Fibroblast of skin of right biceps (primary cell): ENCODE measurements at places on chromosomes 3 and 15.

DNA sequence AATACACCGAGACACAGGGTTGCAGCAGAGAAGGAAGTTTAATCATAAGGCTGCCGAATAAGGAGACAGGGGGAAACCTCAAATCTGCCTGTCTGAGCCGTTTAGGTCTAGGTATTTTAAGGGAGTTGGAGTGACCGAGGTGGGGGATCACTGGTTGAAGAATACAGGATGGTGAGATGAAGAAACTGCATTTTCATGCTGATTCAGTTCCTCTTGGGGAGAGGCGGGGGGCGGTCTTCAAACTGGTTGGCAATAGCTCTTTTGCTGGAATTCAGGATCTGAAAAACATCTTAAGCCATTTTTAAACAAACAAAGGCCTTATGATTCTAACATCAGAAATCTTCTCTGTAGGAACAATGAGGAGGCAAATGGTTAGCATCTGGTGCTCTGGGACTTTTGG is 699.5 kb upstream of the CFAP20DC start:
- no peak for DNase-seq

DNA sequence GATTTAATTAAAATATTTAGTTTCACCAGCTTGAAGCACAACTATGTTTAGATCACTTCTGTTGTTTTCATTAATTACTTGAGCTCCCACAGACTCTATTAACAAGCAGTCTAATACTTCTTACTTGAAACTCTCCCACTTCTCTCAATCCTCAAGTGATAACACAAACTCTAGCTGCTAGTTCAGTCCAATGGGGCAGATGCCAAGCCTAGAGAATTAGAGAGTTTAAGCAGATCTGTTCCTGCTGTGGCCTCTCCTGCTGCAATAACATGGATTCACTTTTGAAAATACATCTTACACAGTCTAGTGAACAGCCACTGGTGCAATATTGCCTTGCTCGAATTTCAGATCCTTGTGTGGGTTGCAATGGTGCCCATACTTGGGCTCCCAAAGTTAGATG is 566.4 kb upstream of the SGO1 start:
- DNase-seq, result no peak

DNA sequence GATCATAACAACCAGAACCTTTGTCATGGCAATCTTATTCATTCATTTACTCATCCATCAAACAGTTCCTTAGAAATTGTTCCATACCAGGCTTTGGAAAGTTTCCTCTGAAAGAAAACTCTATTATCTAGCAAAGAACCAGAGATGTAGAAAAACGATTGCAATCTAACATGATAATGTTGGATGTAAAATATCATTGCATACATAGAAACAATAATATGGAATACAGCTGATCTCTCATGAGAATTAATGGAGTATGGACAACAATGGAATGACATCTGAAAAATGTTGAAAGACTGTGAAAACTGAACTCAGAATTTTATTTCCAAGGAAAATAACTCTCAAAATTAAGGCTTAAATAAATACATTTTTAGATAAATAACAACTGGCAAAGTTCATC is 665.4 kb downstream of the NLGN1 start:
- no peak for DNase-seq

- peak; percentile 9 for DNase-seq
Measured at GRCh38 chr15:35925275-35926006, 379.5 kb upstream of the DPH6 start.

DNA sequence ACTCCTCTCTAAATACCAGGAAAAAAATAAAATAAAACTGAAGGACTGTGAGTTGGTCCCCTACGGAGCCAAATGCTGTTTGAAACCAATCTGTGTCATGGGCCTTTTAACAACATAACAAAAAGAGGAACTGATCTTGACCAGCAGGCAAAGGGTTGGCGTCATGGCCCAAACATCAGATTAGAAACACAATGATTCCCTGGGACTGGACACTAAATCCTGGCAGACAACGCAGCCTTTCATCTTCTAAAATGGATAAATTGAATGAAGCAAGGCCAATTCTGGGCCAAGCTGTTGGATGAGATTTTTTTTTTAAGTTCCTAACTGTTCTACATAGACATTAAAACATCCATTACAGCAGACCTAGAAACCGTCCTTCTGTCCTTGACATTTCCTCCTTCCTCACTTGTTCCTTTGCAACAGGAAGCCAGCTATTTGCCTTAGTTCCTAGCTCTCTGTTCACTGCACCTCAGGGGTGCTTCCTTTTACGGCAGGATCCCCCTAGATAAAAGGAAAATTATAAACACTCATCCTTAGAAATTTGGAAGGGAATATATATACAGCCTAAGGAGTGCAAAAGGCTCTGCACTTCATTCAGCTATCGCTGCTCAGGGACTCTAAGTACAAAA is 21.6 kb upstream of the TAFA4 start:
- DNase-seq, result no peak

DNA sequence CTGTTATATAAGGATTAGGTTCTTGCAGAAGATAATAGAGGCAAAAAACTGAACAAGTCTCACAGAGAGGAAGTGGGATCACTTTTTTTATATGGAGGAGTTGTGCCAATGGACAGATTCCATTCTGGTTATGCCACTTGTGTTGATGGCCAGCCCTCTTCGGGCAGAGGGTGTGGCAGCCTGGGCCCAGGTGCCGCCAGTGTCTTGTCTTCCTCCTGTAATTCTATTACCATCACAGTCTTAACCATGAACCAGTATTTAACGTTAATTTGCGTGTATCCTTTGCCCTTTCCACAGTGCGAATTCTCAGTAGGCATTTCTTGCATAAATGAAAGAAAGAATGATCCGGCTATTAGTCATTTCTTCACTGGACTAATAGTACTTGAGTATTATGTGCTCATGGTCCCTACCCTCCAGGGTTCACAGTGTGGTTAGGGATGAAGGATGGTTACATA is 7.0 kb upstream of the USP4 start:
- DNase-seq, result peak; percentile 20

GRCh38 chr3:55828712-55829111 is 341.6 kb upstream of the WNT5A start:
- peak; percentile 4 for DNase-seq

DNA sequence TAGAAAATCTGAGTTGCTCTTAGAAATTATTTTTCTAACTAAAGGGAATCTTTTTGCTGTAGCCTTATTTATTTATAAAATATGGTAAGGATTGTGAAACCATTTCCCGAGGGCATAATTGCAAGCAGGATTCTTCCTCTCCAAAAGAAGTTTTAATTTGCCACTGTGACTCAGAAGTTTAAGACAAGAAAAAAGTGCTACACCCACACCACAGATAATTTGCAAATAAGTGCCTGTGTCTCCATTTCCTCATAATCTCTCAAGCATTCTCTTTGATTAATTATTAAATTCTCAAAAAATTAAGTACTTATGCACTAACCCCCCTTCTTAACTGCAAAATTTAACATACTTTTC is 43.6 kb downstream of the RASA2 start:
- peak; percentile 63 for DNase-seq

DNA sequence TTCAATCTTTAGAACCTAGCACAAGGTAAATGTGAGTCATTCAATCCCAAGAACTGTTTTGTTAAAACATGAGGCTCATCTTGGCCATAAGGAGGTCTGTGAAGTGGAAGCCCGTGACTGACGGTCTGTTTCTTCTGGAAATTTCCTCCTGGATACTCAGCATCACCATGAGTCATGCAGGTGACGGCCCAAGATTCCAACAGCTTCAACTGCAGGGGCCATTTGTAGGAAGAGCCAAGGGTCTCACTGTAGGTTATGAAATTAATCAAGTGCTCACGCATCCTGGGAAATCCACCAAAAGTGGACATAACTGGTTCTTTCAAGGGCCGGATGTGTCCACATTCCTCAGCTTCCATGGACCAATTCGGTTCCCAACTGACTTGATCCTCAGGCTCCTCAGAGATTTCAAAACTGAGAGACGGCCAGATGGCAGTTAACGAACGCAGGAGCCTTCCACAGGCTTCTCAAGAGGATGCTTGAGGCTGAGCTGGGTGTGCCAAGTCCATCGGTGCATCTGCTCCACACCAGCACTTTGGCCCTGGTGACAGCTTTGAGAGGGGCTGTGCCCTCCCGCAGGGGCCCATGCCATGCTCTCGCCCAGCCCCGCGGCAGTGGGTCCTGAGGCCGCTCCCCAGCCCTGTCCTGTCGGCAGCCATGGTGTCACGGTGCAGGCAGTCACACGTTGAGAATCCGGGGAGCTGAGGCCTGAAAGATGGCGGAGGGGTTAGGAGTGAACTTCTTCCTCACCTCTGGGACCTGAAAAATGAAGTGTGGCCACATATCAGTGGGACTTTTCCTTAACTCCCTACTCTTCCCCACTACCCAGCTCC is 8.5 kb downstream of the MAP6D1 start:
- peak; percentile 14 for DNase-seq

GRCh38 chr3:67641451-67641850 is 13.0 kb downstream of the SUCLG2 start:
- no peak for DNase-seq

DNA sequence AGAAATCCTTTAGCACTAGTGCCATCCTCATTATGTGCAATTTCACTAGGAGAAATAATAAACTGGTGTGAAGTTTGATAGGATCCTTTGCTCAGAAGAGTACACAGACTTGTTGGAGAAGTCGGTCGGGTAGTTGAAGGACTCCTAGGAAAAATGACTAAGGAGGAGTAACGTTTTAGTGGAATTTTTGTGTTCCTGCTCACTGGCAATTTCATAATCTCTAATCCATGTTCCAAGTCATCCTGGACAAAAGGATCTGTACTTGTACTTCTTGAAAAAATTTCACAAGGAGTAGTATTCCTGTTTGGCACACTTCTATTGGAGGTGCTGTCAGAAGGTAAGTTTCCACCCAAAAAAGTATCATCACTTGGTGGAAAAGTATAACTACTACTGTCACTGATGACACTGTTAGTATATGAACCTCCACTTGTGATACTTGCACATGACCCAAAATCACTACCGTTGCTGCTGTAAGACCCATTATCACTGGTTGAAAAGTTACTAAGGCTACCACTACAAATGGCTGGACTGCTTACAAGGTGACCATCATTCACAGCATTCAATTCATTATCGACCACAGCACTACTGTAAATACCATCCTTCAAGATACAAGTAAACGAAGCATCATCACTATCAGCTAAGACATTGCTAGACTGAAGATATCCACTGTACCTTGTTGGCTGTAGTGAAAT is 77.4 kb downstream of the NEDD4 start:
- peak; percentile 63 for DNase-seq

DNA sequence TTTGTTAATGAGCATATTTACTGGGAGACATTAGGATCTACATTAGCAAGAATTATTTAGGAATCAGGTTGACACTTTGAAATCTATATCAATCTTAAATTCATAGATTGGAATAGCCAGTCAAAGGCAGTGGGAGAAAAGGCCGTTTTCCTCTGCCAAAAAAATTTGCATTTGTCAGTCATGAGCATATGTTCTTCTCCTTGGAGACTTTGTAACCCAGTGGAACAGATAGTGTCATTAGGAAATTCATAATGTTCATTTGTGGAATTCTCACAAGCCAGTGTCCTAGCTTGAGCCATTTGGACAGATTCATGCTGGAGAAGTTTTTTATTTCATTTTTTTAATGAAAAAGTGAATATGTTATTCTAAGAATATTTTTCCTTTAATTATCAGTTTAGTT is 260.1 kb downstream of the OXSM start:
- no peak for DNase-seq

GRCh38 chr3:97883736-97884135 is 61.9 kb downstream of the CRYBG3 start:
- no peak for DNase-seq

DNA sequence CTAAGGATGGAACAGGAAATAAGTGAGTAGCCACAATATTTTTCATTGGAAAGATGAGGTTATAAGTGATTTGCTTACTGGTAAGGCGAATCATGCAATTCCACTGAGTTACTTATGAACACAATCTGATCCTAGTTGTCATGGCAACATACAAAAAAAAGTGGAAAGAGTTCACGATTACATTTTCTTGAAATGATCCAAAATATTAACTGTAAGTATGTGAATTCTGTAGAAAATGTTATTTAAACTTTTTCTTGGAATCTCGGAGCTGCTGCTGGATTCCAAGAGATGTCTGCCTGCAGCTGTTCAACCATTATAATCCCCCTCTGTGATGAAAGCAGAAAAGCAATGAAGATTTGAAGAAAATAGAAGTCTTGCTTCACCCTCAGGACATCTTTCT is 120.5 kb downstream of the KBTBD8 start:
- DNase-seq, result peak; percentile 4

DNA sequence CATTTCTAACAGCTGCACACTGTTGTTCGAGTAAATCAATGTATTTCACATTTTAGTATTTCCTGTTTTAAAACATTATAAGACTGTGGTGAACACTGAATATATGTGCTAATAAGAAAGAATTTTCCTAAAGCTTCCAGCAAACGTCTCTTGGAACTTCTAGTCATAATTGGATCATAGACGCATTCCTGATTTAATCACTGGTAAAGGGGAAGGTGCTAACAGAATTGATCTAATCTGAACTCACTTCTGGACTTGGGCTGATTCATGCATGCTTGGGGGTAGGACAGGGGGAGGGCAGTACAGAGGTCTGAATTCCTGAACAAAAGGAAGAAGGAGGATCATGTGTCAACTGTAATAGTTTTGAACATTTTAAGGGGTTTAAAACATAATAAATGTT is 7.3 kb upstream of the LEKR1 start:
- DNase-seq, result peak; percentile 96

- DNase-seq, result no peak
Measured at GRCh38 chr15:62105266-62105665, 38.5 kb downstream of the C2CD4A start.

GRCh38 chr3:124964387-124964786 is 29.8 kb upstream of the MUC13 start:
- DNase-seq, result peak; percentile 61

DNA sequence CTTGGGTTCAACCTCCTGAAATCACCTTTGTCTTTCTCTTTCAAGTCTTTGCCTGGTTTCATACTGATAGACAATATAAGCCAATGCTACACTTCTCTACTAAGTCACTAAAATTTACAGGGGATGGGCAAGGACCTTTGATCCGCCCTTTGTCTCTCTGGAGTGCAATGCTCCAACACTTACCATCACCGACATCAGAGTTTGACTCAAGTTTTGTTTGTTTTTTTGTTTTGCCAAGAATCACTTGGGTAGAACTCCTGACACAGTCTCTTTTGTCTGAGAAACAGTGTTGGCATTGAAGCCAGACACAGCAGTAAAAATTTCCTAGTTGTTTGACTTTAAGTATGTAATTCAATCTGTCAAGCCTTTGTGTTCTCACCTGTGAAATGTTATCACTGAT is 29.3 kb downstream of the NFKBIZ start:
- DNase-seq, result no peak

- peak; percentile 46 for DNase-seq
Measured at GRCh38 chr3:128486681-128487537, 6.1 kb downstream of the GATA2 start.

GRCh38 chr15:94324117-94324826 is 92.9 kb downstream of the MCTP2 start:
- DNase-seq, result peak; percentile 59
